ENCODE measurements at places on chromosomes 6 and 20. TPM values are rescaled to one million over a fixed set of nuclear protein-coding genes. Genes with fewer than 3 reads are reported as not detected.
A peak's percentile ranks its signal among the peaks of the same experiment; 100 is the strongest.

Gene PDYN
- 11.0 TPM for total RNA-seq

Gene HCRTR2
- total RNA-seq, result 2.8 TPM

DNA sequence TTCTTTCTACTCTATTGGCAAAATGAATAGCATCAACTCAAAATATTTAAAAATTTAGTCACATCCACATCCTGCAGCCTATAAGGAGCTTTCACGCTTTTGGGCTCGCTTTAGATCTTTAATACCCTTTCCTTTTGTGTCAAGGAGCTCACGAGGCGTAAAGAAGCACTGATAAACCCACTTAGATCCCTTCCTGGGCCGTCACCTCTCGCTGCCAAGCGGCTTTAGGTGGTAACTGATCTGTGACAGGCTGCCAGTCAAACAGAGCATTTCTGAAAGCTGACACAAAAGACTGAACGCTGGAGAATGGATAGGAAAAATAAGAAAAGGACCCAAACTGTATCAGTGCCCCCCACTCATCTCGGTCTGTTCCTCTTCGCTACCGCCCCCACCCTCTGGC is 385.7 kb upstream of the MMS22L start:
- H3K4me1 ChIP-seq, result no peaks in the 10 kb centered on the region
- H3K4me3 ChIP-seq, result peak overlapping the region; percentile 51
- H3K27me3 ChIP-seq, result no peaks in the 10 kb centered on the region
- H3K27ac ChIP-seq, result peak overlapping the region; percentile 52

GRCh38 chr6:112337209-112337638 is 9.9 kb upstream of the RFPL4B start:
- H3K36me3 ChIP-seq, result no peaks in the 10 kb centered on the region
- peak; percentile 76 for DNase-seq
- peak overlapping the region; percentile 74 for H3K27ac ChIP-seq
- H3K4me3 ChIP-seq, result no peak overlapping the region

DNA sequence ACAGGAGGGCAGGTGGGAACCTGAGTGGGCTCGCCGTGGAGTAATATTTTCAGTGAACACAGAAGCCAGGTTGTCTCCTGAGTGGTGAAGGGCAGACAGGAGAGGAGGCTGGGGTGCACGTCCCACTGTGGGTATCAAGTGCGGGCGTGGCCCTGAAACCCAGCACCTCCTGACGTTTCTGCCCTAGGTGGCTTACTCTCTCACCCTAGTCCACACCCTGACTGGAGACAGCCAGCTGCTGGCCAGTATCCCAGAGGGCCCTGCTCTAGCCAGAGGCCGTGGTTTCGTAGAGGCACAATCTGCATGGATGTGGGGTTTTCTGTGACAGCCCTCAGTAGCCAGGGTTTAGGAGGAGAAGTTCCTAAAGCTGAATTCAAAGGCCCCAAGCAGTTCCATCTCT is 86.7 kb downstream of the TRERF1 start:
- H3K4me1 ChIP-seq, result peaks cover 3% of the 10 kb centered on the region
- no peaks in the 10 kb centered on the region for H3K27me3 ChIP-seq
- H3K36me3 ChIP-seq, result no peaks in the 10 kb centered on the region
- H3K4me3 ChIP-seq, result no peak overlapping the region
- H3K27ac ChIP-seq, result no peak overlapping the region

GRCh38 chr6:27593200-27593818 is 120.4 kb upstream of the ZNF184 start:
- no peak overlapping the region for H3K27ac ChIP-seq
- H3K36me3 ChIP-seq, result no peaks in the 10 kb centered on the region
- DNase-seq, result no peak
- peaks cover 4% of the 10 kb centered on the region for H3K4me1 ChIP-seq
- H3K4me3 ChIP-seq, result no peak overlapping the region
